HEK293T (cell line): ENCODE measurements at places on chromosomes 3 and 15.

- DNase-seq, result peak; percentile 67
Observed at GRCh38 chr15:90165659-90166489, 35.3 kb upstream of the SEMA4B start.

DNA sequence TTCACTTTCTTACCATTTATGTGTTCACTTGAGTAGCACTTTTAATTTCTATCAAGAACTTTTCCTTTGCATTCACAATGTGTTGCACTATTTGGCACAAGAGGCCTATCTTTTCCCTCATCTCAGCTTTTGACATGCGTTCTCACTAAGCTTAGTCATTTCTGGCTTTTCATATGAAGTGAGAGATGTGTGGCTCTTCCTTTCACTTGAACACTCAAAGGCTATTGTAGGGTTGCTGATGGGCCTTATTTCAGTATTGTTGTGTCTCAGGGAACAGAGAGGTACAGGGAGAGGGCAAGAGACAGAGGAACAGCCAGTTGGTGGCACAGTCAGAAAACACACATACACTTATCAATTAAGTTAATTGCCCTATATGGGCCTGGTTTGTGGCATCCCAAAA is 127.4 kb upstream of the MLF1 start:
- no peak for DNase-seq

- DNase-seq, result no peak
Observed at GRCh38 chr3:168327856-168328255, 232.1 kb upstream of the GOLIM4 start.

GRCh38 chr15:101539492-101539891 is 50.0 kb upstream of the PCSK6 start:
- DNase-seq, result no peak

- no peak for DNase-seq
Observed at GRCh38 chr15:81314378-81314777, 9.6 kb downstream of the STARD5 start.

DNA sequence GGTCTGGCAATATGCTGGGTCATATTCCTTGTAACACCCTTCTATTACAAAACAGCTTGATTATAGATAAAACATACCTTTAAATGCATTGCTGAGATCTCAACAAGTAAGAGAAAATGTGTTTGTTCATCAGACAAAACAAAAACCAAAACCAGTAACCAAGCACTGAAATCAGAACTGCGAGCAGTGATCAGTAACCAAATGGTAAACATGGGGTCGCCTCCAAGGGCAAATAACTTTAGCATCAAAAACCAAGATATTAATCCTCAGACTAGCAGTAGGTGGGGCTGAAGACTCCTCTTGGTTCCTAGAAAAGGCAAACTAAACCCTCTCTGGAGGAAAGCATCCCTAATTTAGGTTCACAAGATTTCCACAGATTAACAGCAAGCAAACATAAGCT is 6.6 kb upstream of the HESX1 start:
- DNase-seq, result no peak

- no peak for DNase-seq
Observed at GRCh38 chr3:182503401-182503800, 289.9 kb upstream of the ATP11B start.

DNA sequence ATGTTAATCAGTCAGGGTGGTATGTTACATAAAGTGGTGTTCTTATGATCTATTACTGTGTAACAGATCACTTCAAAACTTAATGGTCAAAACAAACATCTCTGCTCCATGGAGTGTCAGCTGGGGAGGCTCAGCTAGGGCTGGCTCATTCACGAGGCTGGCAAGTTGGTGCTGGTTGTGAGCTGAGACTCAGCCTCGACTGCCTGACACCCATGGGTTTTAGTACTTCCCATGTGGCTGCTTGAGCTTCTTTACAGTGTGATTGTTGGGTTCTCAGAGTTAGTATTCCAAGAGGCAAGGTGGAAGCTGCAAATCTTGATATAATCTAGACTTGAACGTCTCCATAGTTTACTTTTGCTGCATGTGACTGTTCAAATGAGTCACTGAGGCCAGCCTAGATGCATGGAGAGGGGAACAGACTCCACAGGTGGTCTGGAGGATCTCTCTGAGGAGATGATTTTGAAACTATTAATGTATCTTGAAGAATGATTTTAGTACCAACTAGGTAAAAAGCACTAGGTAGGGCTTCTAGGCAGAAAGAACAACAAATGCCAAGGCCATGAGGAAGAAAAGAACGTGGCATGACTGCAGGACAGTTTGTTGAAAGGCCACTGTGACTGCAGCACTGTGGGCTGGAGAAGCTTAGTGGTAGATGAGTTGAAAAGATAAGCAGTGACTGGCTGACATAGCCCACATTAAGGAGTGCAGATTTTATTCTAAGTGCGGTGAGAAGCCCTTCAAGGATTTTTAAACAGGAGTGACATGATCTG is 281.1 kb upstream of the PROK2 start:
- DNase-seq, result no peak

GRCh38 chr3:123547881-123548519 is 36.9 kb downstream of the HACD2 start:
- no peak for DNase-seq

DNA sequence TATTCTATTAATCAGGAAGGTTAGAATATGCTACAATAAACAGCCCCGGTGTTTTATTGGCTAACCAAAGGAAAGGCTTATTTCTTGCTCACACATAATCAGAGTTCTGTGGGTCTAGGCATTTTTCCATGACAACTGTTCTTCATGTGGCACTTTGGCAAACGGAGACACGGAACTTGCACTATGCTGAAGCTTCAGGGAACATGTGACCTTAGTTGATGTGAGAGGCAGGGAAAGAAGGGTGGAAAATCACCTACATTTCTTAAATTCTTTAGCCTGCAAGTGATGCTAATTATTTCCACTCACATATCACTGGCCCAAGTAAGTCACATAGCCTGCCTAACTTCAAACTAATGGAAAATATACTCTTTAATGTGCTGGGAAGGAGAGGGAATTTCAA is 344.6 kb downstream of the SV2B start:
- DNase-seq, result no peak

- DNase-seq, result no peak
Observed at GRCh38 chr3:129587566-129588210, 18.8 kb downstream of the PLXND1 start.

GRCh38 chr3:160837394-160837980 is 81.5 kb downstream of the PPM1L start:
- DNase-seq, result no peak

DNA sequence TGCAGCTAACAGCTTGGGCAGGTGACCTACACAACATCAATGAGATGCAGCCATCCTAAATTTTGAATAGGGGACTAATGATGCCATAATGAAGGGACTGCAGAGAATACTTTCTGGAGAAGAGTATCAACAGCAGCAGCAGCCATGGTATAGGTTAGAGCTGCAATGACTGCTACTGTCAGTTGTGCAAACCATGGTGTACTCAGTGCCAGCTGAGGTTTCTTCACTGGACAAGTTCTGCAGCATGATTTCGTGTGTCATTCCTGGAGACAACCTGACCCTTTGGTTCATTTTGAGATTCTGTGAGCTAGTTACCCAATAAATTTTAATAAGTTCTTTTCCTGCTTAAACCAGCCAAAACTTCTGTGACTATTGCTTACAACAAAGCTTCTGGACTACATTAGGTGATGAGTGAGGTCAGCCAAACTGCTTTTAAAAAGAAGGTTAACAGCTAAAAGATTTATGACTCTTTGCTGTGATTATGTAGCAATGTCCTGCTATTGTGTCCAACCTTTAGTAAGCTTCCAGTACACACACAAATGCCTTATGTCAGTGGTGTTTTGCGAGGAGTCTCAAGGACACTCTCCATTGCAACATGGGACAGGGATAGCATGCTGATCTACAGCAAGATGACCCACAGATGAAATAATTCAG is 4.8 kb upstream of the DAZL start:
- DNase-seq, result no peak

DNA sequence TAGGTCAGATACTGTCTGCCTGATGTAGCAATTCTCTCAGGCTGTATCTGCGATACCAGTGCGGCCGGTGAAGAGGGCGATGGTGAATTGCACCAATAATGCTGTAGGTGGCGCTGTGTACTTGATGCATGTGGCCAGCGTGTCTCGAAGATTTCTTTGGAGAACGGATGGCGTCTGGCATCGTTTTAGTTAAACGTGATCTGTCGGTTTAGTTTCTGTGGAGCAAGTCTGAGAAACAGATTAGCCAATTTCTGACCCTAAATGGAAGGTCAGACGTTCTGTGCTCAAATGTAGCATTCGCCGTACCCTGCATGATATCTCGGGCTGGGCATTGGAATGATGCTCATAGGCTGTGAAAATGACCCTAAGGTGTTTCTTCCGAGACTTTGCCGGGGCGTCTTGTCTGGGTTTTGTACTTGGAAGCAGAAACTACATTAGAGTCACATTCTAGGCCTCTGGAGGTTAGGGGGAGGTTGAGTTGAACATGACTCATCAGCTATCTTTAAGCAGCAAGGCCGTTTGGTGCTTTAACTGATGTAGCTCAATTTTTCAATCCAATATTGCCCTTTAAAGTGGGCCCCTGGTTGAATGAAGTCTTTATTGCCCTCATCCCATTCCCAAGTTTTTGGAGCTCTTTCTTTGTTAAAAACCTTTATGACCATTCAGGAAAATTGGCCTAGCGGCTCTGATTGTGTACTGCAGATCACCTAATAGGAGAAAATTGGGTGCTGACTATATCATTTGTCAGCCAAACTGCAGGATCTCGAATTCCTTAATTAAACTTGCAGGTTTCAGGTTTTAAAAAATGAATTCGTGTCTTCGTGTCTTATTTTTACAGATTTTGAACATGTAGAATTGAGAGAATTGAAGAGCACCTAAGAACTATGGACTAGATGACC is 80.0 kb downstream of the SQOR start:
- DNase-seq, result peak; percentile 48

- DNase-seq, result no peak
Observed at GRCh38 chr15:94336817-94337467, 105.6 kb downstream of the MCTP2 start.

DNA sequence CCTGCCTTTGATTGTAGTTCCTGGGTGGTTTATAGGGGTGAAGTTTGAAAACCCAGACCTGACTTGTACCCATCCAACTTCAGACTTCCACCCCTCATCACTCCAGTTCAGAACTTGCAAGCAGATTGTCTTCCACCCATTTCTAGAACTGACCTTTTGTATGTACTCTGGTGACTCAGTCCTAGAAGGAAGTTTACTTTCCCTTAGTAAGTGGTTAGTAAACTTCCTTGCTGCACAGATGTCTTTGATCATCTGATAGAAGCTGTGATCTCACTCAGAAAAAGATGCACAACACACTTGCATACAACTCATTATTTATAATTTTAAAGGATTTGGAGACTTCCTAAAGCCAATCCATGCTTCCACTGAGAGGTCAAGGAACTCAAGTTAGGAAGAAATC is 368.0 kb downstream of the MFSD1 start:
- no peak for DNase-seq

DNA sequence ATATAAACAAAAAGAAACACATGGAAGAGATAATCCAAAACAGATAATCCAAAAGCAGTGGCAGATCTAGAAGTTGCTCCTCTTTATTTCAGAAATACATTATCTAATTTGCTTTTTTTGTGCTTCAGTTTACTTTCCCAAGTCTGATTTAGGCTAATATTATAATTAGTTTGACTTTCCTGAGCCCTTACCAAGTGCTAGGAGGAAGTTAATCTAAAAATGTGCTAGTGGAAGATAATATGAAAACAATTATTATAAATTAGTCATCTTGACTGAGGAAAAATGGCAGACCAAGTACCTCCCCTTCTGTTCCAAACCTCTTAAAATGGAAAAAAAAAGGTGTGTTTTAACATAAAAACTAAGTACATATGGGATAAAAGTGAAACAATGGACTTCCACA is 17.5 kb downstream of the SLC9A9 start:
- no peak for DNase-seq

GRCh38 chr15:75738014-75738646 is 25.5 kb upstream of the CSPG4 start:
- no peak for DNase-seq

- DNase-seq, result no peak
Observed at GRCh38 chr3:151067158-151067557, 18.3 kb upstream of the MED12L start.

DNA sequence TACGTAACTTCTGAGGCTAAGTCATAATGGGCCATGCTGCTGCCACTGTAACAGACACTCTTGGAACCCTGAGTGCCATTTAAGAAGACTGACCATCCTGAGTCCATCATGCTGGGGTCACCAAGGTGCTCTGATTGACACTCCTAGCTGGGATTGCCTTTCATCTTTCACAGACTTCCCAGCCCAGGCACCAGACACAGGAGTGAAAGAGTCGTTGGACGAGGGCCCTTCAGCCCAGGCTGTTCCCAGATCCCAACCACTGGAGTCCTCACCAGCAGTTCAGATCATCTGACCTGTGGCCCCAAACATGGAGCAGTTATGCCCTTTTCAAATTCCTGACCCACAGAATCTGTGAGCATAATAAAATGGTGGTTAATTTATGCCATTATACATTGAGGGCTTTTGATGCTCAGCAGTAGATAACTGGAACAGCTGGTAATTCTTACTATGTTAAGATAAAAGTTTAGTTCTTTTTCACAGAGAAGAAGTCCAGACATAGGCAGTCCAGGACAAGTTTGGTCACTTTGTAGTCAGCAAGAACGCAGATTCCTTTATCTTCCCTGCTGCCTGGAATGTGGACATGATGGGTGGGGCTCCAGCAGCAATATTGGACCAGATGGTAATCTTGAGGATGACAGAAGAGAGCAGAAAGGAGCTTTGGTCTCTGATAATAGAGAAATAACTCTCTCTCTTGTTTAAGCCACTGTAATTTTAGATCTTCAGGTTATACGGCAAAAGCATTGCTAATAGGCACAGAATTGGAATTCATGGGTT is 7.3 kb upstream of the EHD4 start:
- no peak for DNase-seq
